Fibroblast of the conjunctiva (primary cell): ENCODE measurements at places on chromosomes 11 and 22.

- no peak for DNase-seq
Observed at GRCh38 chr11:123098990-123099389, 37.1 kb upstream of the HSPA8 start.

DNA sequence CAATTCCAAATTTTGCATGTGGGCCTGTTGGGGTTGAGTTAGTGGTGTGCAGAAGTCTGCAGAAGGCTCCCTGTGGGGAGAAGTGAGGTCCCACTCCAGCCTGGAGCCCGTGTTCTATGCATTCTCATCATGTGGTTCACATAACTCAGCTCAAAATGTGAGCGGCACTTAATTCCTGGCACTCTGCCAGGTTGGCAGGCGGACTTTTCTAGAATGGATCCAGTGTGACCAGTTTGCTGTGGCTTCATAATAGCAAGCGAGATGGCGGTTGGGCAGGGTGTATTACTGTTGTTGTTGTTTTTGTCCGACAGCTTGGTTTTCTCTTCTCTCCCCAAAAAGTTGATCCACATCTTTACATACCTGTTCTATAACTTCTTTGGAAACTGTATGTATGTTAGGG, 146.8 kb upstream of the TTC12 start:
- DNase-seq = no peak

DNA sequence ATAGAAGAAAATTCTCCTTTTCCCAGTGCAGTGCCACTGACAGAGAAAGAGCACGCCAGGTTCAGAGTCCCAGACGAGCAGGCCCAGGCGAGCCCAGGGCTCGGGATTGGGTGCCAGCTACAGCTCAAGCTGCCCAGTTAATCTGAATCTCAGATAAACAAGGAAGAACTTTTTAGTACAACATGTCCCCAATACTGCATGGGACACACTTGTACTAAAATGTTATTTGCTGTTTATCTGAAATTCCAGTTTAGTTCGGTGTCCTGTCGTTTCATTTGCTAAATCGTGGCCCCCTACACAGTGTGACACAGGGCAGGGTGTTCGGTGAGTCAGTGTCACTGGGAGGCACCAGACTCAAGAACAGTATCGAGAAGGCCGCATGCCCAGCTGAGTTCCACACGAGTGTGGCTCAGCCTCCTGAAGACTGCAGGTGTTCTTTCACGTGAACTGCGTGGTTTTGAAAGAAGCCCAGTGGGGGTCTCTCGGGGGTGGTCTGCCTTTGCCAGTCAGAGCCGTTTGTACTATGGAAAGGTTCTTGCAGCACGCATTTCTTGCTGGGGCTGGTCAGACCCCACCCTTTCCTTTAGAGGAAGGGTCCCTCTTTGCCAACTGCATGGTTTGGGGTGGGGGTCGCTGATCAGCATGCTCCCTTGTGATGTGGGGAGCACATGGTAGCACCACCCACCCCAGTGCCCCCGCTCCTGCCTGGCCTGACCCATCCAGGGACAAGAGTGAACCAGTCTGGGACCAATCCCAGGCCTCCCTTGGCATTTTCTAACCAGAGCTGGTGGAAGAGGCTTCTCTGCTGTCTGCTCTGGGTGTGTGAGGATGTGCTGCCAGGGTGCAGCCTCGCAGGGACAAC, 115.6 kb upstream of the B3GAT1 start:
- no peak for DNase-seq

GRCh38 chr11:66365711-66366619, 5.6 kb downstream of the SLC29A2 start:
- DNase-seq = no peak

GRCh38 chr11:133386262-133386661, 146.0 kb downstream of the OPCML start:
- DNase-seq = no peak

DNA sequence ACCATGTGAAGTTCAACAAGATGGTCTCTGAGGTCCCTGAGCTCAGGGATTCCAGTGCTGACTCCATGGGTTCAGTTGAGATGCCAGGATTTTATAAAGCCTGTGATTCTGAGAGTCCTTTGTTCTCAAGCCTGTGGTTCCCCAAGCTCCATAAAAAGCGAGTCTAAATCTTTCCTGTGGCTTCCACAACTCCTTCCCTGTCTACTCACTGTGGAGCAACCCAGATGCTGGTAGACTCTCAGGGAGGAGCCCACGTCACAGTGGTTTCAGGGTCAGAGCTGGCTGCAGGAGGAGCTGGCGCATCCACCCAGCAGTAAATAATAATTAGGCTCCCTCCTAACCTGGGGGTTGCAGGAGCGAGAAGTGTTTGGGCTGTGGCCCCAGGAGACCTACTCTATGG, 2.0 kb upstream of the RELT start:
- no peak for DNase-seq

DNA sequence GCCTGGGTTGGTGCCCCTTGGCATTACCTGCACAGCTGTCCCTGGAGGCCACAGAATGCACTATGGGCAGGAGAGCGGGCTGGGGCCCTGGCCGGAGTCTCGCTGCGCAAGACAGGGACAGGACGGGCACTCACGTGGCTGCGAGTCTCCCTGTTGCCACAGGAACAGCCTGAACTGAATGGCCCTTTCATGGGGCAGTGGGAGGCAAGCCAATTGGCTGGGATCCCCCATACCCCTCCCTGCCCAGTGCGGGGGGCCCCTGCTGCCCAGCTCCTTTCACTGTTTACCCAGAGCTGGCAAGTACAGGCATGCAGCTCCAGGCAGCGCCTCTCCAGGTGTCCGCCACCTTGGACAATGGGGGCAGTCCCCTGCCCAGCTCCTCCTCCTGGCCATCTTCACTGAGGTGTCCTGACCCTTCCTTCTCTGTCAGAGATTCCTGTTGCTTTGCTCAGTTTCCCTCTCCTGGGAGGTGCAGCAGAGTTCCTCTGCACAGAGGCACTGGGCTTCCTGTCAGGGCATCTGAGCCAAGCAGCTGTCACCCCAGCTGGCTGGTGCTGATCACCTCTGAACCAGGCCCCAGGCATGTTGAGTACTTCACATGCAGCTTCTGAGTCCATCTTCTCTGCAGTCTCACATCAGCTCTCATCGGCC, 5.2 kb downstream of the USP2 start:
- DNase-seq = no peak

DNA sequence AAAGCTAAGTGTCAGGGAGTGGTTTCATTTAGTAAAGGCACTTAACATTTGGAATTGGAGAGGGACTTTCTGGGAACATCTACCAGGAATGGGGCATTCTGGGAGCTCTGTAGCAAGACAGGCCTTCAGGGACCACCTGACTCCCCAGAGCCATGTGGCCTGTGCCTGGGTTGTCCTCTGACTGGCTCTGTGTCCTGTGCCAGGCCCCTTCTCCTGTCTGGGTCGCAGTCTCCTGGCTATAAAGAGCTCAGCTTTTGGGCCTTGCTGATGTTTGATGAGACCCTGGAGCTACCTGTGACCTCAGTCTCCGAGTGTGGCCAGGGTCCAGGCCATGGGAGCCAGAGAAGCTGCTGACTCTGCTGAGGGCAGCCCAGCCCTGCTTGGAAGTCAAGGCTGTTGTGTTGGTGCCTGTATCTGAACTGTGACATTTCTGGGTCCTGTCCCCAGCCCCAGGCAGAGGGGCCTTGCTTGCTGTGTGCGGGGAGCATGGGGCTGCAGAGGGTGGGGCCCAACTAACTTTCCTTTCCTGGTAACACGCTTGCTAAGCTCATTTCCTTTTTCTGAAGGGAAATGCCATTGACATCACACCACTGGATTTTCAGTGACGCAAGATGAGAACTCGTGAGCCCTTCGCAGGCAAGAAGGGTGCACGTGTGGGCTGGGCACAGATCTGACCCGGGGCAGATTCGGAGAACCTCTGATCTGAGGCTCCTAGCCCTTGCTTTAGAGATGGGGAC, 41.3 kb downstream of the LRRC32 start:
- DNase-seq = no peak

DNA sequence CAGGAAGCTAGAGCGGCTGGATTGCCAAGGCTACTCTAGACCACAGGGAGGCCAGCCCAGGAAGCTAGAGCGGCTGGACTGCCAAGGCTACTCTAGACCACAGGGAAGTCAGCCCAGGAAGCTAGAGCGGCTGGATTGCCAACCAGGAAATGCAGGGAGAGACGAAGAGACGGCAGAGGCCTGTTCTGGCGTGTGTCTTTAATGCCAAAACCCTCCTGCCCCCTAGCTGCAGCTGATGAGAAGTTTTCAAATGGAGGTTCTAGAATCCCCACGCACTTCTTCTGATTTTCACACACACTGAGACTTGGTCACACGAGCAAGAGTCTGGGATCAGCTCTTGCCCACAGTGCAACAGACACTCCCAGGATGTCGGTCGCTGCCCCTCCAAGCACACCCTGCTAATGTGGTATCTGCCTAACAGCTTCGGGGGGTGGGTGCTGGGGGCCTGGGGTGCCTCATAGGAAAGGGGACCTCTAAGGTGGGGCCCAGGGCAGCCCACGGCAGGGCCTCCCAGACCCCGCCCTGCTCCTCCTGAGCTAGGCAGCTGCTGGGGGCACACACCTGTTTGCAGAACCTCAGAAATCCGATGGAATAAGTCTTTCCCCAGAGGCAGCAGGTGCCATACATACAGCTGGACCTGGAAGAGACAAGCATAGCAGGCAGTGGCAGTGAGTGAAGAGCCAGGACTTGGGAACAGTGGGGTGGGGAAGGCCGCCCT, 28.5 kb downstream of the MAFF start:
- peak; percentile 39 for DNase-seq

GRCh38 chr22:23065495-23066122, 4.7 kb upstream of the GNAZ start:
- no peak for DNase-seq

DNA sequence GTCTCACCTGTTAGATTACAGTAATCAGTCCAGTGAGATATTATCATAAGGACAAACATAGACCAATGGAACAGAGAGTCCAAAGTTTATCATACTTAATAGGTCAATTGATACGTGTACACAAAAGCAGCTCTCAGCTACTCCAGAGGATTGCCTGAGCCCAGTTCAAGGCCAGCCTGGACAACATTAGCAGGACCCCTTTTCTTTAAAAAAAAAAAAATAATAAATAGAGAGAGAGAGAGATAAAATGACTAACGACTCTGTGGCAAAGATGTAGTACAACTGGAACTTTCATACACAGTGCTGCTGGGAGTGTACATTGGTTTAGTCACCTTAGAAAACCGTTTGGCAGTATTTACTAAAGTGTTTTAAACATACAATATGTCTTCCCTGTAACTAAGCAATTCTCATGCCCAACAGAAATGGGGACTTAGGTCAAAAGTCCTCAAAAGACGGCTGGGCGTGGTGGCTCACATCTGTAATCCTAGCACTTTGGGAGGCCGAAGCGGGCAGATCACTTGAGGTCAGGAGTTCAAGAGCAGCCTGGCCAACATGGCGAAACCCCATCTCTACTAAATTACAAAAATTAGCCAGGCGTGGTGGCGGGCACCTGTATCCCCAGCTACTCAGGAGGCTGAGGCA, 10.6 kb downstream of the SNX32 start:
- no peak for DNase-seq

- DNase-seq = peak; percentile 76
Observed at GRCh38 chr11:111635706-111636045, 33.4 kb downstream of the SIK2 start.

DNA sequence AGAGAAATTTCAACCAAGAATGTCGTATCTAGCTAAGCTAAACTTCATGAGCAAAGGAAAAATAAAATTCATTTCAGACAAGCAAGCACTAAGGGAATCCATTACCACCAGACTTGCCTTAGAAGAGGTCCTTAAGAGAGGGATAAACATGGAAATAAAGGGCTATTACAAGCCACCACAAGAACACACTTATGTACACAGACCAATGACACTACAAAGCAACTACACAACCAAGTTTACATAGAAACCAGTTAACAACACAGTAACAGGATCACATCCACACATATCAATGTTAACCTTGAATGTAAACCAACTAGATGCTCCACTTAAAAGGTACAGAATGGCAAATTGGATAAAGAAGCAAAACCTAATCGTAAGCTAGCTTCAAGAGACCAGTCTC, 38.0 kb downstream of the TMEM123 start:
- no peak for DNase-seq

DNA sequence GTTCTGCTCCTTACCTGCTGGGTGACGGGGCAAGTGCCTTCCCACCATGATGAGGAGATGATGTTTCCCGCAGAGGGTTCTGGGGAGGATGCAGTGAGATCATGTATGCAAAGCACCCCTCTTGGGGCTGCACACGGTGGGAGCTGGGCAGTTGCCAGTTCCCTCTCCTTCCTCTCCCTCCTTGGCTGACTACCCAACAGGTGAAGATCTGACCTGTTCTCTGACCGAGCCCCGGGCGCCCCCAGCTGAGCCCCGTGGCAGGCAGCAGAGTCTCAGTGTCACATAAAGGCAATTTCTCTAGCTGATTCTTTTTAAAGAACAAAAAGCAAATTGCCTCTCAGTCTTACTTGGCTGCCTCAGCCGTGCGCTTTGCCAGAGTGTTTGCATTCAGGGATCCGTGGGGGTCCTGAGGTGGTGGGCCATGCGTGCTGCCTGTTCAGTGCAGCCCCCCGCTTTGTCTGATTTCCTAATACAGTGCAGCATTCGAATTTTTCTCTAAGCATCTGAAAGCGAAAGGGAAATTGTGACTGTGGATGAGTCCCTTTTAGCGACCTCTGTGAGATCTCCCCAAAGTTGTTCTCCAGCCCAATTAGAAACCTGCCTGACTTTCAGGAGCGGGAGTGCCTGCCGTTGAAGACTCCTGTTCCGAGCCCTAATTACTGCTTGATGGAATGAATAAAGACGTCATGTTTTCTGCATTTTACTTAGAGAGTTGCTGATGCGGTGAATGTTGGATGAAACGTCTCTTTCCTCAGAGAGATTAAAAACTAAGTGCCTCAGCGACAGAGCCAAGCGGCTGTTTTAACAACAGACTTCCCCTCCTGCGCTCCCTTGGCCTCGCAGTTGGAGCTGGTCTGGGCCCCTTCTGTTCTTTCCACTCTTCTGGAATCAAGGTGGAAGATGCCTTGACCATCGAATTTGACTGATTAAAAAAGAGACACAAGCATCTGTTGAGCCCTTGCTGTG, 86.0 kb downstream of the GRIK4 start:
- DNase-seq = no peak

GRCh38 chr22:27159016-27159415, 501.6 kb downstream of the MIAT start:
- no peak for DNase-seq

GRCh38 chr11:14124350-14124749, 161.8 kb downstream of the SPON1 start:
- DNase-seq = no peak

DNA sequence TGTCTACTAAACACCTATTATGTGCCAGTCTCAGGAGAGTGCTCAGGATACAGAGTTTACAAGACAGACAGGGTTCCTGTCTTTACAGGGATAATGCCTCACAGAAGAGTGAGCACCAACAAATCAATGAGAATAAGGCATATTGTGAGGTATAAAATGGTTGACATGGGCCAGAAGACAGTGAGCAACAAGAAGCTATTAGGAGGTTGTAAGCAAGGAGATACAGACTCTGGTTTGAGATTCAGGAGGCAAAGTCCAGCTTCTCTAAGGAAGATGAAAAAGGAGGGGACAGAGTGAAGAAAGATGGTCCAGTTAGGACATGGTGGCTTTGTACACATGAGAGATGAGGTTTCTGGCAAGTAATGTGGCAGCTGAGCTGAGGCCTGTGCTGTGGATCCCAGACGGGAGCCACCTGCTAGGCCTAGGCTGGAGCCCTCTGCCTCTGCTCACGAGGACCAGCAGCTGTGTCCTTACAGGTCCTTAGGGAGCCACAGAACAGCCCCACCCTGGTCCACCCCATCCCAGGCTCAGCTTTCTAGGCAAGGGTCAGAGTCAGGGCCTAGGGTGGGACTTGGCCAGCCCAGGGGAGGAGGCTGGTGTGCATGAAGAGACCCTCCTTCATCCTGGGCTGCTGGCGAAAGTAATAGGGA, 110.5 kb downstream of the ZNF280B start:
- no peak for DNase-seq
